ENCODE measurements at places on chromosomes 12 and 14. TPM values are rescaled to one million over a fixed set of nuclear protein-coding genes. Genes with fewer than 3 reads are reported as not detected.

- no peak for DNase-seq
These were observed 208.2 kb upstream of the RTL1 start for GRCh38 chr14:101111620-101112290.

GRCh38 chr12:64611341-64612284 is 1.3 kb downstream of the RASSF3 start:
- no peak for DNase-seq

DNA sequence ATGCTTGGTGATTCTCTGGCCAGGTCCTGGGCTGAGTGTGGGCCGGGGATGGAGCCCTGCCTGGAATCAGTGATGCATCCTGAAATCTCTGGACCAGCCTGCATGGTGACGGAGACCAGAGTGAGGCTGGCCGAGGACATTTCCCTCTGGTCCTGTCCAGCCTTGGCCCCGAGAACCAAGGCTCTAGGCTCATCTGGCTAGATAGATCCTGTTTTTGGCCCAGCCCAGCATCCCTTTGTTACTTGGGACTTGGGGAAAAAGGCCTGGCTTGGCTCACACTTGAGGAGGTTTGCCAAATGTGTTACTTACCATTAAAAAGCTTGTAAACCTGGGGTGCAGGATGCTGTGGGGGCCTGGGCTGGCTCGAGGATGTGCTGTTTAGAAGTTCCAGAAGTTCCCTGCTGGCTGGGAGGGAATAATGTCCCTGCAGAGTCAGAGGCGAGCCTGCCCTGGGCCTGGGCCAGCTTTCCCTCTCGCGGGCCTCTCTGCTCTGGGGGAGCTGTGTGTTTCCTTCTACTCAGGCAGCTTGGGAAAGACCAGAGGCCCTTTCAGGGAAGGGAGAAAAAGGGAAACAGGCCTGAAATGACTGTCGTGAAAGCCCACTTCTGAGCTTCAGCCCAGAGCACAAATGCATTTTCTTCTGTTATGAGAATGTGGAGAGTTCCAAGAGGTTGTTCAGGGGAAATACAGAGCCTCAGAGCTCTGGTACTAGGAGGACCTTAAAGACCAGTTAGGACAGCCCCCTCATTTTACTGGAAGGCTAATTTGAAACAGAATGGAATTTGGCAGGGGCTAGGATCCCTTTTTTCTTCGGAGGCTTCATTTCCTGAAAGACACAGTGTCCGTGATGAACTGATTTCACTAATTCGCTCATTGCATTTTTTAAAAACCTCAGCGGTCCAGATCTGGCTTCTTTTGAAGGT is 47.2 kb upstream of the CTDSP2 start:
- DNase-seq = peak; percentile 16

MIP gene
- not detected for total RNA-seq

DNA sequence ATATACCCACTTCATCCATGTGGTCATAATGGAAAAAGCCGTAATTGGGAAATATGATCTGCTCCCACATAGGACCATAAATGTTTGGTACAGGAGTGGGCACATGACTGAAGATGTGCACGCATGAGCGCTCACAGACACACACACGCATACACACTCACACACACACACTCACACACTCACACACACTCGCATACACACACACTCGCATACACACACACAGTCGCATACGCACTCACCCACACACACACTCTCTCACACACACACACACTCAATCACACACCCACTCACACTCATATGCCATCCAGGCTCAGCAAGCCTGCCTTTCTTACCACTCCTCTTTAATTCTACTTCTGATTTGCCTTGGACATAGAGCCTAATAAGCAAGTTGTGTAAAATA is 45.6 kb upstream of the EGLN3 start:
- DNase-seq = no peak

GRCh38 chr12:128792881-128793280 is 30.9 kb downstream of the SLC15A4 start:
- no peak for DNase-seq

GRCh38 chr14:20415782-20416206 is 2.5 kb upstream of the TEP1 start:
- peak; percentile 52 for DNase-seq

DNA sequence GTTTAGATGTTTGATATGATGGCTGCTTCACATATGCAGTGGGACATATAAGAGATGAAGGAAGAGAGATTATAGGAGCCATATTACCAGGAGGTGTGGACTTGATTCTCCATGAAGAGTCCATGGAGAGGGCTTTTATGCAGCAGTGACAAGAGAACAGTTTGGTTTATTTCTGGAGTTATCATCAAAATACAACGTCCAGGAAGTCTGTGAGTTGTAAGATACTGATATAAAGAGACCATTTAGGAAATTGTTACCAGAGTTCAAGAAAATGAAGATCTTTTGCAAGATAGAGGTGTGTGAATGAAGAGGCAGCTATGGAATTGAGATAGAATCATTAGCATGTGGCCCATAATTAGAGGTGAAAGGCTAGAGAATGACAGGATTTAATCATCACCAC is 431.7 kb downstream of the NPAS3 start:
- DNase-seq = no peak

FGD4 gene
- 22.9 TPM for total RNA-seq

RFX4 gene
- total RNA-seq = not detected

GRCh38 chr12:53593707-53594106 is 32.5 kb downstream of the ATF7 start:
- no peak for DNase-seq

DNA sequence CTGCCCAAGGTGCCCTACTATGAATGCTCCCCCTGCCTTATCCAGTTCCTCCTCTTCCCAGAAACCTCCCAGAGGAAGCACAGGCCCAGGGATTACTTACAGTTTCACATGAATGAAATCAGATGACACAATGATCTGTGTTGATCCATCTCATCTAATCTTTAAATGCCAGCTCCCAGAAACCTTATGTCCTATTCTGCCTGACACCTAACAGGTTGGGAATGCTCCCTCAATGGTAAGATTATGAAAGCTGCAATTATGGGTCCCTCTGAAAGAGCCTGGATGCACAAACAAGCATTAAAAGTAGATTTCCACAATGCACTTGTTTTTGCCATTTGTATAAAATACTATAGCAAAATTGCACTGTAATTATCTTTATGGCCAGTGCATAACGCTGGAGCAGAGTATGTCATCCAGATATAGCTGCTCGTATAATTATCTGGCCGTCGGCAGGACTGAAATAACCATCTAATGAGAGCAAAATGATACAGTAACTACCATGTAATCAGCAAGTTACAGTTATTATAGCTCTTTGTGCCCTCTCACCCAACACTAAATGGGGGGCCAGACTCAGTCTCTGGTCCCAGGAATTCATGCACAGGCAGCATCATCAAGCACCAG is 4.4 kb upstream of the ZBTB39 start:
- no peak for DNase-seq

GRCh38 chr12:94761559-94761958 is 111.2 kb upstream of the TMCC3 start:
- peak; percentile 99 for DNase-seq

DNA sequence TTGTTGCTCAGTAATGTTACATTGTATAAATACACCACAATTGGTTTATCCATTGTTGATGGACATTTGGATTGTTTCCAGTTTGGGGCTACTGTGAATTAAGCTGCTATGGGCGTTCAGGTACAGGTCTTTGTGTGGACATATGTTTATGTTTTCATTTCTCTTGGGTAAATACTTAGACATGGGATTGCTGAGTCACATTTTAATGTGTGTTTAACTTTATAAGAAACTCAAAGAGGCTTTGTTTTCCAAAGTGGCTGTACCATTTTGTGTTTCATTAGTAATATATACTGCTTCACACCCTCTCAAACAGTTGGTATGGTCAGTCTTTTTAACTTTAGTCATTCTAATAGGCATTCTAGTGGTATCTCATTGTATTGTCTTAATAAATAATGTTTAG is 225.0 kb downstream of the SPTSSA start:
- peak; percentile 86 for DNase-seq

- DNase-seq = no peak
These were observed 22.1 kb downstream of the RAB35 start for GRCh38 chr12:120094485-120094884.

GRCh38 chr14:33480071-33480886 is 470.6 kb downstream of the EGLN3 start:
- DNase-seq = no peak

Data from bronchial epithelial cell (primary cell).